ENCODE measurements at places on chromosomes 13 and 19. TPM values are rescaled to one million over a fixed set of nuclear protein-coding genes. Genes with fewer than 3 reads are reported as not detected.

Gene ZNF610
- total RNA-seq = 24.4 TPM

Gene RBM42
- total RNA-seq = 18.8 TPM

Gene CFD
- 0.31 TPM for total RNA-seq

Gene GJB2
- total RNA-seq = 0.63 TPM

Gene SLC25A41
- total RNA-seq = 0.63 TPM

All from parietal lobe (tissue), 2 donors.